Nucleus accumbens (tissue), 56 donors: ENCODE measurements at places on chromosomes 16 and 17.

DNA sequence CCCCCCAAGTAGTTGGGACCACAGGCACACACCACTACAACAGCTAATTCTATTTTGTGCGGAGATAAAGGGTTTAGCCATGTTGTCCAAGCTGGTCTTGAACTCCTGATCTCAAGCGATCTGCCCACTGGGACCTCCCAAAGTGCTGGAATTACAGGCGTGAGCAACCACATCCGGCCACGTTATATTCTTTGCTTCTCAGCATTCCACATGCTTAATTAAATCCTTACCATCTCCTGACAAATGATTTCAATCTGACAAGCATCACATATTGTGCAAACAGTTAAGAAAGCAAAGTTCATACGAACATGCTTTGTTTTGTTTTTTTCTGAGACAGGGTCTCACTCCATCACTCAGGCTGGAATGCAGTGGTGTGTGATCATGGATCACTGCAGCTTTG is 18.2 kb downstream of the HIGD1B start:
- DNase-seq = no peak

GRCh38 chr16:75075688-75076268 is 40.8 kb downstream of the LDHD start:
- no peak for DNase-seq

GRCh38 chr17:74922172-74922571 is 883 bp downstream of the USH1G start:
- no peak for DNase-seq

DNA sequence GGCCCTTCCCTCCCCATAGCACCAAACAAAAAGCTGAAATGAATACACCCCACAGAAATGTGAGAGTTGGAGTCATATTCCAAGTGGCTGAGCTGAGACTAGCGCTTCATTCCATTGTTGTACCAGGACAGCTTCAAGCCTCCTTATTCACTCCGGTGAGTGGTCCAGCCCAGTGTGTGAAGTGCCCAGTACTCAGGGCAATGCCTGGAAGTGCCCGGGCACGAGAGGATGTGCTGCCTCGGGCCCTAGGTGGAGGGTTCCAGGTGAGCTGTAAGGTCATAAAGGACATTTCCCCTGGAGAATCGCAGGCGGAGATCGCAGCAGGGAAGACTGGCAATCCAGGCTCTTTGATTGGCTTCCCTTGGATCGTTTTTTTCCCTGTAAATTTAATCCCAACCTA is 5.4 kb upstream of the CYLD start:
- DNase-seq = no peak

- no peak for DNase-seq
Observed at GRCh38 chr16:17159617-17160016, 311.1 kb downstream of the XYLT1 start.

GRCh38 chr16:70715055-70715858 is 29.4 kb upstream of the MTSS2 start:
- DNase-seq = peak; percentile 40

GRCh38 chr16:17296431-17296830 is 174.3 kb downstream of the XYLT1 start:
- DNase-seq = no peak

DNA sequence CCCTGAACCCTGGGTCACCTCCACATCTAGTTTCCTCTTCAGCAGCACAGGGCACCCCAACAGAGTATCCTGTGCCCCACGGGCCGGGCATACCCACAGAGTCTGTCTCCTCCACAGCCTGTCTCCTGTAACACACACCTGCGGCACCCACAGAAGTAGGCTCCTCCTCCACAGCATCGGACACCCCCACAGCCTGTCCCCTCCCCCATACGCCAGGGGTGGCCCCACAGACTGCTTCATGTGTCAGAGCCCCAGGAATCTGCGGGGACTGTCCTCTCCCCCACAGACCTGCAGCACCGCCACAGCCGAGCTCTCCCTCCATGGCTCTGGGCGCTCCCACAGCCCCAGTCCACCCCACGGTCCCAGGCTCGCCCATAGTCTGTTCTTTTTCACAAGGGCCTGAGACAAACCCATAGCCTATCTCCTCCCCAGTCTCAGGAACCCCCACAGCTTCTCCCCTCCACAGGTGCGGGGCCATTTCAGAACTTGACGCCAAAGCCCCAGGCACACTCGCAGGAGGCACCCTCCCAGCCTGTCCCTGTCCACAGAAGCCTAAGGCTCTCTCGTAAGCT is 1.4 kb downstream of the KIAA0753 start:
- no peak for DNase-seq

GRCh38 chr16:76970745-76971099 is 220.3 kb upstream of the MON1B start:
- DNase-seq = no peak

GRCh38 chr17:75758131-75758905 is 6.7 kb downstream of the GALK1 start:
- DNase-seq = no peak

DNA sequence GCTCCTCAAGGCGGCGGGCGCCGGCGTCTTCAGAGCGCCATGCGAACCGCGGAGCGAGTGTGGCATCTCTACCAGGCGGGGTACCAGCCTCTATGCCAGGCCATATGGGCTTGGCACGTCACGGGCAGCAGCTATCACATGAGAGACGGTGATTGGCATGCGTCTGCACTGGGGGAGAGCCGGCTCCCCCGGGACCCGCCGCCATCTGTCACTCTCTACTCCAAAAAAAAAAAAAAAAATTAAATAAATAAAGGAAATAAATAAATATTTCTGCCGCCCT is at the start of gene NEUROD2:
Gene NEUROD2 (minus strand): TSS at position 70 of the 280 bp plus-strand sequence. CDS start 1,321 bp downstream, outside the sequence.
- DNase-seq = no peak

GRCh38 chr16:66720766-66721165 is 24.2 kb upstream of the CMTM4 start:
- DNase-seq = no peak

- no peak for DNase-seq
Observed at GRCh38 chr17:52390422-52390821, 231.9 kb upstream of the CA10 start.

- no peak for DNase-seq
Observed at GRCh38 chr16:17519101-17519955, 48.6 kb upstream of the XYLT1 start.

DNA sequence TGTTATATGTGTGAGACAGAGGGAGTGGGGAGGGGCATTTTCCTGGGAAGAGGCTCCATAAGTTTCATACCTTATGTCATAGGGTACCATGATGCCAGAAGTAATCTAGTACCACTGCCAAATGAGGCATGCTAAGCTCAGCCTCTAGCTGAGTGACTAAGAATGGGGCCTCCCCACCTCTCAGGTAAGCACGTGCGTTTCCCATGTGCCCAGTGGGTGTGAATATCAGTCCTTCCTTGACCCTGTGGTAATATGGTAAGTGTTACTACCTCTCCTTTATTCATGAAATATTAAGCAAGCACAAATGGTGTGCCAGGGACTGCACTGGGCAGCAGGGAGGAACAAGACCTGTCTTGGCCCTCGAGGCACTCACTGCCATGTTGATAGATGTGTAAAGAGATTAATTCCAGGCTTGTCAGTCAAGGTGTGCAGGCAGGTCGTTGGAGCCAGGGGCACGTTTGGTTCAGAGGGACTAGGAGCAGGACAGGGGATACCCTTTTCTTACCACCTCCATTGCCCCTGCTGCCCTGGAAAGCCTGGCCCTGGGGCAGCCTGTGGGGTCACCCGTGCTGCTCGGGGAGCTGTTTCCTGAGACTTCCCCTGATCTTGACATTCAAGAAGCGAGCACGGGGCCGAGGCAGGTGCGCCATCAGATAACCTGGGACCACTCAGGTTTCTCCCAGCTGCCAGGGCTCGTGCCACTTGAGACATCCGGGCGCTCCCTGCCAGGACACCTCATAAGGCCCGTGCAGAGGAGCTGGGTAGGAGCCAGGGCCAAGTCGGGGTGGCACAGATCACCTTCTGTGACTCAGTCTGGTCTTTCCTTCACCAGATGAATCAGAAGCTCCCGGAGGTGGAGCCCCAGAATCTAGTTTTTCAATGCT is 8.8 kb downstream of the RSAD1 start:
- DNase-seq = no peak

DNA sequence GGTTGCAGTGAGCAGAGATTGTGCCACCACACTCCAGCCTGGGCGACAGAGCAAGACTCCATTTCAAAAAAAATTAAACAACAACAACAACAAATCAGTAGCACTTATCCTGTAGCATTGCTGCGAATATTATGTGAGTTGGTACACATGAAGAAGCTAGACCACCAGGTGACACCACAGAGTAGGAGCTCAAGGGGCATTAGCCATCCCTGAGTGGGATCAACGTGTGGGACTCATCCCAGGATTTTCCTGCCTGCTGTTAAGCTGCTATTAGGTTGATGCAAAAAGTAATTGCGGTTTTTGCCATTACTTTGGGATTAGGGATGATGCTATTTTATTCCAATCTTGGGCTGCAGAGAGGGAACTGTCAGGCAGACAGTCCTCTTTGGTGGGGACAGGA is 47.2 kb downstream of the OTOA start:
- DNase-seq = no peak

GRCh38 chr17:81722184-81723120 is 10.4 kb downstream of the SLC25A10 start:
- no peak for DNase-seq

DNA sequence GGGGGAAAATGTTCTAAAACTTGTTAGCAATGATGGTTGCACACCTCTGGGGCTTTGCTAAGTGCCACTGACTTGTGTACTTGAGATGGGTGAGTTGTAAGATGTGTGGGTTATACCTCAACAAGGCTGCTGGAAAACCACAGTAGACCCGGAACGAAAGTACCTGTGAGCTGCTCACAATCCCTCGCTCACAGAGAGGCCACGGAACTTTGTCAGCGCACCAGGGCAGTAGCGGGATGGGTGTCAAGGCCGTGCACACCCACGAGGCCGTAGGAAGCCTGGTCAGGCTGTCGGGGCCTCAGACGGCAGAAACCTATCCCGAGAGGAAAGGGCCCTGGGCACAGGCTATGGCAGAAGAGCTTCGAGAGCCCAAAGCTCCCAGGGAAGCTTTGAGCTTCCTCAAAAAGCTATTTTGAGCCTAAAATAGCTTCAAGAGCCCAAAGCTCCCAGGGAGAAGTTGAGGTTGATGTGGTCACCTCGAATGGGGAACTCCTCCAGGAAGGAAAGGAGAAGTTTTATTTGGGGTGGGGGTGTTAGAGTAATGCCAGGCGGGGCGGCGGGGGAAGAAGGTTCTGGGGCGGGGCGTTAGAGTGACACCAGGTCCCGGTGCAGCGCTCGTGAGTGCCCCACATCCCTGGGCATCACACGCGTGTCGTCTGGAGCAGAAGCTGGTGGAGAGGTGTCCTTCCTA is 19.0 kb downstream of the CBFA2T3 start:
- no peak for DNase-seq

DNA sequence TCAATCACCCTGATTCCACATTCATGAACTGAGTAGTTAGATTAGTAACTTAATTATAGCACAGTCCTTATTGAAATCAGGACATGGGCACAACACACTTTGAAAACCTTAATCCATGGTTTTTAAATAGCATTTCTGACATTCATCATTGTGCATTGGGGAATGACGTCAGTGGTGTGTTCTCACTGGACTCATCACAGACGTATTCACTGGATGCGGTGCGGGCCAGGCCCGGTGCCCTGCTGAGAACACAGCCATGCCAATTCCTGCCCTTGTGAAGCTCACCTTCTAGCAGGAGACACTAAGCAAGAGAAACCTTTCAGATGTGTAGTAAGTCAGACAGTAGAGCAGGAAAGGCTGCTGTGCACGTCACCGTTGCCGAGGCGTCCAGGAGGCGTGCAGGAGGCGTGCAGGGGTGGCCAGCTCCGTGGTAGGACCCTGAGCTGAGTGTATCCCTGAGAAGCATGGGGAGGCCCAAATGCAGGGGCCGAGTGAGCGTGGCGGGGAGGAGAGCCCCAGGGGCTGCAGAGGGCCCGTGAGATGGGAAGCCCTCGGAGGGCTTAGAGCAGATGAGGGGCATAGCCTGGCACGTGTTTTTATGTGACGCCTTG is 12.9 kb downstream of the BANP start:
- no peak for DNase-seq

GRCh38 chr16:67537270-67537635 is 8.6 kb downstream of the RIPOR1 start:
- no peak for DNase-seq

GRCh38 chr16:52906281-52906680 is 146.4 kb downstream of the CHD9NB start:
- DNase-seq = no peak

- DNase-seq = no peak
Observed at GRCh38 chr17:70355185-70355584, 185.9 kb downstream of the KCNJ2 start.

- no peak for DNase-seq
Observed at GRCh38 chr16:87921236-87921773, 15.0 kb downstream of the CA5A start.

GRCh38 chr16:78535098-78535497 is 435.6 kb downstream of the WWOX start:
- DNase-seq = no peak

DNA sequence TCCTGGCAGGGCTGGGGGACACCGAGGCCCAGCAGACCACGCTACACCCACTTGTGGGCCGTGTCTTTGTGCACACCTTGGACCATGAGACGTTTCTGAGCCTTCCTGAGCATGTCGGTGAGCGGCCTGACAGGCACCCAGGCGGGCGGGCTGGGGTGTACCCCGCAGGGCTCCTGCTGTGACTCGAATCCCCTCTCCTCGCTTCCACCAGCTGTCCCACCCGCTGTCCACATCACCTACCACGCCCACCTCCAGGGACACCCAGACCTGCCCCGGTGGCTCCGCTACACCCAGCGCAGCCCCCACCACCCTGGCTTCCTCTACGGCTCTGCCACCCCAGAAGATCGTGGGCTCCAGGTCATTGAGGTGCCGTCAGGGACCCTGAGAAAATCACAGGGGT is 1.6 kb downstream of the SGCA start:
- no peak for DNase-seq

DNA sequence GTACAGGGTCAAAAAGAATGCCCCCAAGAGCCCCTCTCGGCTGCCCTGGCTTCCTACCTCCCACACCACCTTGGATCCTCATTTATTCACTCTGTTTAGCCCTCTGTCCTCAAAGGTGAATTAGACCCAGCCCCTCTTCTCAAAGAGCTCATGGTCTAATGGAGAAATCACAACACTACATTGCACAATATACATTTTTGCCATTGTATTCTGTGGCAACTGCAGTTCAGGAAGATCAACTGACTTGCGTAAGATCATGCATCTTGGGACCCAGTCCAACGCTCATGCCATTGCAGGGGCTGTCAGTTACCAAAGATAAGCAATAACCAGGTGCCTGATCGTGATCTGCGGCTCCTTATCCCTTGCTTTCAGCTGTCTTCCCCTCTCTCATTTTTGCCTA is 1.4 kb downstream of the KRT38 start:
- DNase-seq = no peak

DNA sequence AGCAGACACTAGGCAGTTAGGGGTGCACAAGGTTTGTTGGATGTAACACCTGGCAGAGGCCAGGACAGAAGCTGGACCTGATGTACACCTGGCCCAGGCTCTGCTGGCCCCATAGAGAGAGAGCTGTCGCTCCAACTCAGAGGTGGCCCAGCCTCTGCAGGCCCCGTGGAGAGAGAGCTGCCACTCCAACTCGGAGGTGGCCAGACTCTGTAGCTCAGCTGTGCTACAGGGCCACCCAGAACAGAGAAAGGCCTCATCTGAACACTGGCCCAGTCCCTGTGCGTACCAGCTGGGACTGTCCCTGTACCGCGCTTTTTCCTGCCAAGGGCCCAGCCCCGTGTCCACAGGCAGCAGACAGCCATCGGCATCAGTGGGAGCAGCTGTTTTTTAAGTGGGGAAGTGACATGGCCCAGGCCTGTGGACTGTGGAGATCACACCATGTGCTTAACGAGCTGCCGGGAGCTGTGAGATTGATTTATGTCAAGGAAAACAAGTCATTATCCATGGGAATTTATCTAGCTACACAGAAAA is 176.4 kb upstream of the CHMP6 start:
- DNase-seq = no peak
